ENCODE measurements at places on chromosomes 4 and X.

GRCh38 chr4:157587681-157588423 is 367.3 kb downstream of the GRIA2 start:
- DNase-seq = no peak

DNA sequence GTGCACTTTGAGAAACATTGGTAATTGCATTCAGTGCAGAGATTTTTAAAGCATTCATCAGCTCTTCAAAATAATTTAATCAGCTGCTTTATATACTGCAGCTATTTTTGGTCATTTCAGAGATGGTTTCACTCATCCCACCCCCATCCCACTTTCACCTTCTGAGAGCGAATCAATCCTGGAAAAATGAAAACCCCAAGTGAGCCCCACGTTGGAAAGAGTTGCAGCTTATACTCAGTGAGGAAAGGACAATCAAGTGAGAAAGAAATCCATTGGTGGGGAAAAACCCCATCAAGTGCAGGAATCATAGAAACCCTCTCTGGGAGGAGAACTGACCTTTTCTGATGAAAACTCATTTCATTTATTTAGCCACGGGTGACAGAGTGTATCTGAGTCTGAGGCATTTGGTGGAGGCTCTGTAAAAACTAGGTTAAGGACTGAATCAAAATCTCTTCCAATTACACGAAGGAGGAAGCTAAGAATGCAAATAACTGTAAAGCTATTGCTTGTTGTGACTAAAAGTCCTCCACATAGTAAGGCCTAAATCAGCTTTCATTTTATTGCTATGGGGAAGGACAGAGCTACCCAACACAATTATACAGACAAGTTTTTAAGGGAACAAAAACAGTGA is 240.4 kb upstream of the PGRMC2 start:
- DNase-seq = no peak

- no peak for DNase-seq
Measured at GRCh38 chr4:3440011-3440410, 1.8 kb upstream of the HGFAC start.

- DNase-seq = no peak
Measured at GRCh38 chr4:48722509-48723446, 57.3 kb downstream of the FRYL start.

All from activated CD4-positive, alpha-beta T cell treated with anti-CD3 and anti-CD28 coated beads, Interleukin-2, amount 50 U/mL, for 4 hours (primary cell).